ENCODE measurements at places on chromosomes 6 and 20. TPM values are rescaled to one million over a fixed set of nuclear protein-coding genes. Genes with fewer than 3 reads are reported as not detected.

DNA sequence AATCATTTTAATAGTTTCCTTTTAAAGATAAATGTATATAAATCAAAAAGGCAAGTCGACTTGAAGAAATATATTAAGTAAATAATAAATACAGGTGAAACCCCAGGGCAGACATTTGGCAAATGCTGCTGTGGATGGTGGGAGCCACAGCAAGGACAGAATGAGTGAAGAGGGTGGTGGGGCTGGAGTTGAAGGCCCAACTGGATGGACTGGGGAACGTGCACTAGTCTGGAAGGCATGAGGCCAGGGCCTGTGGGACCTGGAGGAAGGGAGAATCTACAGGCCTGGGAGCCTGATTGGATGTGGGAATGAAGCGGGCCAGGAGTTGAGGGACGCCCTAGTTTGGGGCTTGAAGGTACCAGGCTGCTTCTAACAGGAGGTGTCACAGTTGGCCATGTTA is 30.6 kb upstream of the BLCAP start:
- H3K27ac ChIP-seq: no peak overlapping the region
- no peak overlapping the region for H3K4me3 ChIP-seq
- peaks cover 9% of the 10 kb centered on the region for H3K27me3 ChIP-seq
- no peaks in the 10 kb centered on the region for H3K4me1 ChIP-seq
- DNase-seq: no peak

GRCh38 chr20:62707276-62707920 is 1.2 kb upstream of the NTSR1 start:
- no peak for DNase-seq
- H3K4me3 ChIP-seq: no peak overlapping the region
- no peaks in the 10 kb centered on the region for H3K36me3 ChIP-seq
- no peak overlapping the region for H3K27ac ChIP-seq
- peaks cover 8% of the 10 kb centered on the region for H3K27me3 ChIP-seq

DNA sequence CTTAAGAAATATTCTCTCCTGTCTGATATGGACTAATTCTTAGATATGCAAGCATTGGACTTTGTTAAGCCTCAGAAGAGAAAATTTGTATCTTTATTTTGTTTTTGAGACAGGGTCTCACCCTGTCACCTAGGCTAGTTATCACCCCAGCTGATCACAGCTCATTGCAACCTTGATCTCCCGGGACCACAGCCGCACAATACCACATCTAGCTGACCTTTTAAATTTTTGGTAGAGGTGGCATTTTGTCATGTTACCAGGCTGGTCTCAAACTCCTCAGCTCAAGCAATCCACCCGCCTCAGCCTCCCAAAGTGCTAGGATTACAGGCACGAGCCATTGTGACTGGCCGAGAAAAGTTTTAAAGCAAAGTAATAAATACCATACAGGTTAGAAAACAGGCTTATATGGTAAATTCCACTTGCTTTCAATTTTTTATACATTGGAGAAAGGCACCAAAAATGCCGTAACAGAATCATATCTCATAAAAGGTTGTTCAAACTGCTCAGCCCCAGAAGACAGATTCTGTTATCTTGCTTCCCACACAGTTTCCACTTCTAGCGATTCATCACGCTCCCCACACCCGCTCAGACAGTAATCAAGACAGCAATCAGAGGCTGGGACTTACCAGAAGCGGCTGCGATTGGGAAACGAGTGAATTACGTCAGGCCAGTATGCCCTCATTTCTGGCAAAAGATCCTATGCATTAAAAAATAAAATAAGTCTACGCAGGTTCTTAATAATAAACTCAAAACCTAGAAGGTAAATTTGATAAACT is 13.8 kb downstream of the RNASET2 start:
- no peak overlapping the region for H3K4me3 ChIP-seq
- DNase-seq: no peak
- H3K27me3 ChIP-seq: no peaks in the 10 kb centered on the region
- H3K27ac ChIP-seq: no peak overlapping the region
- peaks cover 37% of the 10 kb centered on the region for H3K36me3 ChIP-seq
- H3K4me1 ChIP-seq: no peaks in the 10 kb centered on the region

DNA sequence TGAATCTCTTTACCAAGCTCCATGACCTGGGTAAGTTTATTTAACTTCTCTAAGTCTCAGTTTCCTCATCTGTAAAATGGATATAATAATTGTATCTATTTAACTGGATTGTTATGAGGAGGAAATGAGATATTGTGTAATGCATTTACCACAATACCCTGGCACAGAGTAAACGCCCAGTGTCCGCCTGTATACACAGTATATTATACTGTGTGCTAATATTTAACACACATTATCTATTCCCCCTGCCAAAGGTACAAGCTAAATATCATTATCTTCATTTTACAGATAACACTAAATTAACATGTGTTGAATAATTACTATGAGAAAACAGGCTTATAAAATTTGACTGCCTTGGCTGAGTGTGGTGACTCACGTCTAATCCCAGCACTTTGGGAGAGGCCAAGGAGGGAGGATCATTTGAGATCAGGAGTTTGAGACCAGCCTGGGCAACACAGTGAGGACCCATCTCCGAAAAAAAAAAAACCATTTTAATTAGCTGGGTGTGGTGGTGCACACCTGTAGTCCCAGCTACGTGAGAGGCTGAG is 38.7 kb upstream of the TNFRSF21 start:
- no peaks in the 10 kb centered on the region for H3K4me1 ChIP-seq
- H3K27me3 ChIP-seq: peaks cover 3% of the 10 kb centered on the region
- no peaks in the 10 kb centered on the region for H3K36me3 ChIP-seq
- no peak overlapping the region for H3K27ac ChIP-seq
- no peak overlapping the region for H3K4me3 ChIP-seq
- DNase-seq: no peak

The CDSN gene
- not detected for polyA plus RNA-seq

The CALHM4 gene
- not detected for polyA plus RNA-seq

The PAK5 gene
- polyA plus RNA-seq: not detected

The C6orf132 gene
- polyA plus RNA-seq: 0.06 TPM

DNA sequence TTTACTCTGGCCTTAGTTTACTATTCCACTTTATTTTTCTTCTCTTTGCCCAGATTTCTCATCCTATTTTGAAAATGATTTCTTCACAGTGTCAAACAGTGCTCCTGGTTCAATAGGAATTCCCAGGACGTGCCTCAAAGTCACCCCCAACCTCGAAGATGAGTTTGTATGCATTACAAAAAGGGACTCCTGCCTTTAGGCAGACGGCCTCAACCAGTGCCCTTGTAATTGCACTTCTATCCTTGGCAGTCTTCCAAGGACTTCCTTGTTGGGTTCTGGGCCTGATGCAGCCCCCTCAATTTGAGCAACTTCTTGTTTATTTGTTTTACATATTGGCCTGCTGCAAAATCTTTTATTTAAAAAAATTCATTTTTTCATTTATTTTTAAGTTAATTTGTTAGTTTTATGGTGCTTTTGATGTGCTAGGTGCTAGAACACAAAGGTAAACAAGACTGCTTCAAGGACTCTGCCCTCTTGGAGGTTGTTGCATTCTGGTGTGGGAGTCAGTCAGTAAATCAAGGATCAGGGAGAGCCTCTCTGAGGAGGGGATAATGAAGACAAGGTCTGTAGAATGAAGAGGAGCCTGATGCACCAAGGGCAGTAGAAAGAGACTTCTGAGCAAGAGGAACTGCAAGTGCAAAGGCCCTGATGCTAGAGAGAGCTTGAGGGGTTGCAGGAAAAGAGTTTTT is 181.5 kb upstream of the LAMP5 start:
- peaks cover 4% of the 10 kb centered on the region for H3K4me1 ChIP-seq
- H3K36me3 ChIP-seq: no peaks in the 10 kb centered on the region
- no peaks in the 10 kb centered on the region for H3K27me3 ChIP-seq

The SCAND1 gene
- 215 TPM for polyA plus RNA-seq

All from immature natural killer cell (primary cell).